ENCODE measurements at places on chromosomes 3 and 15. TPM values are rescaled to one million over a fixed set of nuclear protein-coding genes. Genes with fewer than 3 reads are reported as not detected.
A peak's percentile ranks its signal among the peaks of the same experiment; 100 is the strongest.

DNA sequence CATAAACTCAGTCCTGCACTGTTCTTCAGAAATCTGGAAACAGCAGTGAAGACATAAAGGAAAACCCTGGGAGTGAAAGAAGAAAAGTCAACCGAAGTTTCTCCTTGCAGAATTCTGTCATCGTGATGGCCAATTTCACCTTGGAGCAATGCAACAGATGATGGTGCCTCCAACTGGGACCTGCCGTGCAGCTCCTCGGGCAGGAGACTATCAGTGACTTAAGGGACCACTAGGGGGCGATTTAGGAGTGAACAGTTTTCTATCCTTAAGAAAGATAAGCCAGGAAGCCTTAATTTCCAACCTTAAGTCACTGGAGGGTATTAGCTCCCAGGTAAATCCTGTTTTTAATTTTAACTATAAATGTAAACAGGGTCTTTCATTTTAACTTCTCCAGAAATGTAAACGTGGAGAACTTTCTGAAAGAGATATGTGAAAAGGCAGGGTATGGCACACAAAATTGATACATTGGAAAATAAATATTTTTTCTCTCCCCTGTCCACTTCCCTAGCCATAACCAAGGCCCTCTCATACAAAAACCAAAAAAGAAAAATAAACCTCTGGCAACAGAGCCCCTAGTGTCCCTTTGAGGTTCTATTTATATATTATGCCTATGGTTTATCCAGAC is 116.3 kb downstream of the PDZRN3 start:
- peak; percentile 81 for DNase-seq

DNA sequence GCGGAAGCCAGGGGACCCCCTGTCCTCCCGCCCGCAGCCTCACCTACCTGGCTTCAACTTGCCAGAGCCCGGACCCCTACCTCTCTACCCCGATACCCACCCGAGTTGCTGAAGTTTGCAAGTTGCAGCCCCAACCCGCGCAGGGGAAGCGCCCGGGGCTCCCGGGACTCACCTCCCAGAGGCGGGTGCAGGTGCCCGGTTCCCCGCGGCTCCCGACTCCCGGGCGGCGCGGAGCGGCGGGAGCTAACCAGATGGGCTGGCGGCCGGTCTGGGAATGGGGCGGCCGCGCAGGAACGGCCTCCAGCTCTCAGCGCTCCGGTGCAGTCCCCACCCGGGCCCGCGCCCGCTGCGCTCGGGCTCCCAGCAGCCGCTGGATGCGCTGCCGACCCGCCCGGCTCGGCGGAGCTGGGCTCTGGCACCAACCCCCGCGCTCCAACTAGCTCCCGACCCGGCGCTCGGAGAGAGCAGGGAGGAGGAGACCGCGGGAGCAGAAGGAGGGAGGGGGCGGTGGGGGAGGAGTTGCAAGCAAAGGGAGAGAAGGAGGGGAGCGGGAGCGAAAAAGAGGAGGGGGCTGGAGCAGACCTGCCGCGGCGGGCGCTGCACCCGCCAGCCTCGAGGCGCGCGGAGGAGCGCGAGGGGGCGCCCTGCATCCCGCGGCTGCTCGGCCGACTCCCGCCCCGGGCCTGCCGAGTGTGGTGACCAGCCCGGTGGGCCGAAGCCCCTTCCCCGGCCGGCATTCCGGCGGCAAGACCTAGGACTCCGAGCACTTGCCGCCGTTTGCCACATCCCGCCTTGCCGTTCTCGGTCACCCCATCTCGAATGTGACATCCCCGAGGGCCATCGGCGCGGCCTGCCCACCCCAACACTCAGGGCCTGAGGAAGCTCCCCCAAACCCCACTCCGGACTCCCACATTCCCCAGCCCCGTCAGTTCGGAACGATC is at the start of gene SEMA5B:
SEMA5B (minus strand) TSS at position 472 of the 941 bp plus-strand sequence. CDS start 66,500 bp downstream, outside the sequence.
- no peak for DNase-seq

DNA sequence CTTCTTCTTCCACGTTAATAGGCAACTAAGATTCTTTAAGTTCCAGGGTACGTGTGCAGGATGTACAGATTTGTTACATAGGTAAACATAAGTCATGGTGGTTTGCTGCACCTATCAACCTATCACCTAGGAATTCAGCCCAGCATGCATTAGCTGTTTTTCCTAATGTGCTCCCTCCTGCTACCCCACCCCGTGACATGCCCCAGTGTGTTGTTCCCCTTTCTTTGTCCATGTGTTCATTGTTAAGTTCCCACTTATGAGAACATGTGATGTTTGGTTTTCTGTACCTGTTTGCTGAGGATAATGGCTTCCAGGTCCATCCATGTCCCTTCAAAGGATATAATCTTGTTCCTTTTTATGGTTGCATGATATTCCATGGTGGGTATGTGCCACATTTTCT is 21.1 kb downstream of the GTF2A2 start:
- no peak for DNase-seq

- no peak for DNase-seq
These were observed 4.9 kb downstream of the MAN2A2 start for GRCh38 chr15:90907838-90908507.

- DNase-seq: no peak
These were observed 65.5 kb downstream of the CCR4 start for GRCh38 chr3:33016846-33017405.

DNA sequence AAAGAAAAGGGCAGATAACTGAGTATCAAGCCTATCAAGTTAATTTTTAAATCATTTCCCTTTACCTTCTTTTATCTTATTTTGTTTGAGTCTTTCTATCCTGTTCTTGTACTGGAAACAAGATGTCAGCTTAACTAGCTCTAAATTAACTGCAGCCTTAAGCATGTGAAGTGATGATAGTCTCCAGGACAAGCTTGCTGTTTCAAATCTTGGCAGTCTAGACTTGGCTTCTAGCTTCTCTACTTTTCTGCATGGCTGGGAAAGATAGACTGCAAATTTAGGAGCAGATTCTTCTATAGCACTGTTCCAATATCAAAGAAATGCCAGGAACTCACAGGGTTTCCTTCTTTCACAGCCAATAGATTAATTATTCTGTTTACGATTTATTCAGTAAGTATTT is 1034.4 kb downstream of the TUSC7 start:
- DNase-seq: no peak

GRCh38 chr3:49025005-49025792 is 3.3 kb downstream of the NDUFAF3 start:
- no peak for DNase-seq

Gene PP2D1
- total RNA-seq: not detected

Gene SV2B
- not detected for total RNA-seq

Gene KCNMB3
- 0.08 TPM for total RNA-seq

All from fibroblast of the aortic adventitia (primary cell).